ENCODE measurements at places on chromosomes 1 and 21. TPM values are rescaled to one million over a fixed set of nuclear protein-coding genes. Genes with fewer than 3 reads are reported as not detected.
A peak's percentile ranks its signal among the peaks of the same experiment; 100 is the strongest.

DNA sequence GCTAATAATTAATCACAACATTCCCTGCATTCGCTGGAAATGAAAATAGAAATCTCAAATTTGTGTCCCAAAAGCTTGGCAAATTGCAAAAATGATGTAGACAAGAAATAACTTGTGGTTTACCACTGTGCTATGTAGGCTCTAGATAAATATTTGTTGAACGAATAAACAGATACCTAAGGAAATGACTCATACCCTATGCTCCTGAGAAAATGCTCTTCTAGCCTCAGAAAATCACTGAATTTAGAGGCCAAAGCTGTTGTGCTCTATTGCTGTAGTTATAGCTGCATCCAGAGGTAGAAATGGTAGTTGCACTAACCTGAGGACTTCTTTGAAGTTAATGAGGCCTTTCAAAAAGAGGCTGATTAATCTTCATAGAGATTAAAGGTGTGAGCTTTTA lies 142.0 kb upstream of the ZNHIT6 start:
- H3K36me3 ChIP-seq: no peaks in the 10 kb centered on the region
- no peak overlapping the region for H3K4me3 ChIP-seq
- H3K27ac ChIP-seq: no peak overlapping the region
- H3K27me3 ChIP-seq: no peaks in the 10 kb centered on the region
- H3K4me1 ChIP-seq: no peaks in the 10 kb centered on the region
- DNase-seq: no peak

SNRNP40 gene
- total RNA-seq: 115 TPM

DNA sequence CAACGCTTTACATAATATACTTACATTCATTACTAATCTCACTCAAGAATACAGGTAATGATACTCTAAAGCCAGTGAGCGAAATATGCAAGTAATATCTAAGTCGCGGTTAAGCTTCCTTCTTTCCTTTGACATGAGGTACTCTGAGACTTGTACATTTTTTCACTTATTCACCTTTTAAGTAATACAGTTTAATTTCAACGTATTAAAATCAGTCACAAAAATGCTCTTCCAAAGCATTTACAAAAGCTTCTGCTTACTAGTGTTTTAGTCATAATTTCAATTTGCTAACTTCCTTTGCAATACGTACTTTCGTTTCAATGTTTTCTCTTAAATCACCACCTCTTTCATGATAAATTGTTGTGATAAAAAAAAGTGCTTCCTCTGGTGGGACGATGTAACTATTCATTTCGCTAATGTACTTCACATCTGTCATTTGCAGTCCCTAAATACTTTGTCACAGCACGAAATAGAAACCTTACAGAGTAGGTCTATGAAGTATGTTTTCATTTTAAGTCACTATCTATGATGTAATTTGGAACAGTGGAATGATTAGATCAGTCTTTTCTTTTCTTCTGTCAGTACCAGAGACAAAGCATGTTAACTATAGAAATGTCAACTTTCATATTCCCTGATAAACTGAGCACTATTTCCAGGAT lies 34.0 kb upstream of the ADGRL4 start:
- no peak for DNase-seq
- peaks cover 13% of the 10 kb centered on the region for H3K4me1 ChIP-seq
- H3K36me3 ChIP-seq: no peaks in the 10 kb centered on the region
- H3K27ac ChIP-seq: peak overlapping the region; percentile 6

DNA sequence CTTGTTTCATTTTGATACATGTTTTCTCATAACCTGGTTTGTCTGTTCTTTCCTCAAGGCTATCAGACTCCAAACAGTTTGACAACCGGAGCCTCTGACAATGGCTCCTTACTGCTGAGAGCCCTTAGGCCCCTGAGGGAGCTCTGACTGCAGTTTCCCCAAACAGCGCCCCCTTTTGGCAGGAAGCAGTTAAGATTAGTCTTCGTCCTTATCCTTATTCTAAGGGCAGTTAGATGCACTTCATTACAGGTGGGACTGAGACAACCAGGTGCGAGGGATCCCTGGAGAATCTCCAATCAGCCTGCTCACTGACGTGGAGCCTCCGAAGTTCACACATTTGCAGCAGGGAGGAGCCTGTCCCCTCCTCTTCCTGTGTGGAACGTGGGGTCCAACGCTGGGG lies 393.1 kb downstream of the BRINP3 start:
- H3K27ac ChIP-seq: no peak overlapping the region
- no peaks in the 10 kb centered on the region for H3K27me3 ChIP-seq
- no peak overlapping the region for H3K4me3 ChIP-seq
- H3K4me1 ChIP-seq: no peaks in the 10 kb centered on the region
- H3K36me3 ChIP-seq: no peaks in the 10 kb centered on the region

CELA2A gene
- total RNA-seq: not detected

DNA sequence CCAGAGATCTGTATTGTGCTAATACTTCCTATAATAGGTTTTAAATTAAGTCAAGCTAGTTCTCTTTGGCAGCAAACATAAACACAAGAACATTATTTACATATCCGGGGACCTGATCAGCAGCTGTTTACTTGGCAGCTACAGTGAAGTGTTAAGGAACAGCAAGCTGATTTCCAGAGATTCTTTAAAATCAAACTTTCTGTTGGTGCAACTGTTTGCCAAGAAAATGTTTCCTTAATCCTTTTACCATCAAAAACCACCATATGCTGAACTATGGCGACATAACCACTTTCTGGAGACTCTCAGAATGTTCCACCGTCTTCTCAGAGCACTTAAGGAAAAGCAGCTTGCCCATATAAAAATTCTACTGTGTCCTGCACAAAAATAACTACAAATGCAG lies 107.0 kb upstream of the KRTAP19-8 start:
- no peak for DNase-seq
- no peak overlapping the region for H3K4me3 ChIP-seq
- H3K4me1 ChIP-seq: peaks cover 28% of the 10 kb centered on the region
- H3K27me3 ChIP-seq: no peaks in the 10 kb centered on the region
- H3K27ac ChIP-seq: no peak overlapping the region
- peaks cover 81% of the 10 kb centered on the region for H3K36me3 ChIP-seq

TNFRSF4 gene
- total RNA-seq: 441 TPM

MFAP2 gene
- total RNA-seq: 0.32 TPM

DNA sequence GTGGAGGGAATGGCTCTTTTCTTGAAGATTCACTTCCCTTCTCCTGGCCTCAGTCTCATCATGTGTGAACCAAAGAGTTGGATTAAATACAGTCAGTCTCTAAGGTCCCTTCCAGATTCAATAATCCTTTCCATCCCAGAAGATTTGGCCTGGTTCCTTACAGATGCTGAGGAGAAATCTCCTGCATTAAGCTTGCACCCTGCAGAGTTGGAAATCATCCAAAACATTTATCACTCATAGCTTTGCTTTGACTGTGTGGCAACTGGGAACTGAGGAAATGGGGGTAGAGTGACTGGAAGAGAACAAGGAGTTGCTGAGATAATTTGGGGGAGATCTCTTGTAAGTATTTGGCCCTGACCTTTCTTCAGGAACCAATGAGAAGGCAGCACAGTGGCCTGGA lies 220.5 kb upstream of the SGIP1 start:
- no peak overlapping the region for H3K4me3 ChIP-seq
- no peak overlapping the region for H3K27ac ChIP-seq
- DNase-seq: no peak
- no peaks in the 10 kb centered on the region for H3K36me3 ChIP-seq
- H3K27me3 ChIP-seq: peaks cover 12% of the 10 kb centered on the region

OR2T29 gene
- not detected for total RNA-seq

SPATA1 gene
- 1.5 TPM for total RNA-seq

DNA sequence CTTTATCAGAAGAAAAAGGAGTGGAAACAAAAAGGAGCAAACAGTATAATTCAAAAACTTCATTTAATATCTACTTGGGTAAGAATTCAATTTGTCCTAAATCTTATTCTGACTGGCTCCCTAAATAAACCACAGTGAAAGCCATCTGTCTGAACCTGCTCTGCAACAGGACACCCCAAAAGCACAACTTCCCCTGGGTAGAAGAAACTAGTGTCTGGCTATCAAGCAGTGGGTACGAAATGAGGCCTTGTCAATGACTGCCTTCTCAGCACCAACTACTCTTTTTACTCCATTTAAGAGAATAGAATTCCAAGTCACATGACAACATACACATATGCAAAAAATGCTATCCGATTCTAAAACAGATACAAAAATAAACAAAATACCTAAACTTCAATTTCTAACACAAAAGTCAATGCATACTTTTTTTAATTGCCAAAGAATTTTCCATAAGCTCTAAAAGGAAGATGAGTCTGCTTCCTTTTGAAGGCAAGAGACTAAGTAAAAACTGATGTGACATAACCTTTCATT lies 206.8 kb downstream of the SLC45A1 start:
- H3K4me3 ChIP-seq: no peak overlapping the region
- H3K36me3 ChIP-seq: peaks cover 42% of the 10 kb centered on the region
- H3K27me3 ChIP-seq: no peaks in the 10 kb centered on the region
- no peak overlapping the region for H3K27ac ChIP-seq
- peaks cover 45% of the 10 kb centered on the region for H3K4me1 ChIP-seq
- no peak for DNase-seq

KCNE2 gene
- not detected for total RNA-seq

DNA sequence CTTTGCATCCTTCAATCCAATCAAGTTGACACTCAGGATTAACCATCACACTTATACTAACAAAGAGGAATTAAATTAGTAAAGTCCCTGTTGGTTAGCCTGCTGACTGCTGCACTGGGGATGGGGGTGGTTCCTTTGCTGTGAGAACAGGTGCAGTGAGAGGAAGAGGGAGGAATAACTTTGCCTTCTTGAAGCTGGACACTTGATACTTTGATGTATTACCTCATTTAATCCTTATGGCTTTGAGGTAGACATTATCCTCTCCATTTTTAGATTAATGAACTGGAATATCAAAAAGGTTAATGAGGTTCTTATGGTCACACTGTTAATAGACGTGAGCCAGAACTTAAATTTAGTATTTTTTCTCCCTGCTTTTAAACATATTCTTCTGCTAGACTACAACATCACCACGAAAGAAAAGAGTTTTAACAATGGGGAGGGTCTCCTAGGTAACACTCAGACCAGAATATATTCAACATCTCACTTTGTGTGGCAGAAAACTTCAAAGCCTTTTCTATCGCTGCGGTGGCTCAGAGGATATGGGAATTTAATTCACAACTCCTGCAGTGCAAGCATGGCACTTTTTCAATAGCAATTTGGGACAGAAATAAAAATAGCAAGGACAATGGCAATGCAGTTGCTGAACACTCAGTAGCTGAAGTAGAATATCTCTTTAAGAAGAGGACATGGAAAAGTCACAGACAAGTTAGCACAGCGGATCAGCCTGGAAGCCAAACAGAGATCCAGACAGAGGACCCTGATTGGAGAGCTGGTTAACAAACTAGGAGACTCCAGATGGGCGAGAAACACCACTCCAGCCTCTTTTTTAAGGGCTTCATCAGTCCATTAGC lies 68.8 kb upstream of the DNAH14 start:
- no peak overlapping the region for H3K4me3 ChIP-seq
- no peak overlapping the region for H3K27ac ChIP-seq
- H3K4me1 ChIP-seq: no peaks in the 10 kb centered on the region
- DNase-seq: no peak
- H3K36me3 ChIP-seq: no peaks in the 10 kb centered on the region

MPZ gene
- total RNA-seq: 4.0 TPM

GOLT1A gene
- total RNA-seq: 0.21 TPM

AGTRAP gene
- 9.7 TPM for total RNA-seq

DNA sequence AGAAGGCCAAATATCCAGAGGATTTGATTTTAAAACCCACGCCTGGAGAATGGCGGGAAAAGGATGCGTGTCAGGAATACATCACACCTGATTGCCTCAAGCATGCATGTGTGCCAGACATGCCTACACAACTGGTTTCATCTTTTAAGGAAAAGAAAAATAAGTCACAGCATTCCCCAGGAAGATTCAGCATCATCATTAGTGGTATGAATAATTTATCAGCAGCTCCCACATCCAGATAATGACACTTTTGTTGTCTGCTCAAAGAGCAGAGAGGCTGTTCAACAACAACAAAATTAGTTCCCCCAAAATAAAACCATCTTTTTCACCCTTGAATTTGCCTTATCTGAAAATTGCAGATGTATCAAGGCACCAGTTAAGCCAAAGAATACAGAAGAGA lies 328.6 kb upstream of the C1orf87 start:
- no peaks in the 10 kb centered on the region for H3K4me1 ChIP-seq
- no peak overlapping the region for H3K27ac ChIP-seq
- no peaks in the 10 kb centered on the region for H3K27me3 ChIP-seq
- H3K36me3 ChIP-seq: no peaks in the 10 kb centered on the region
- H3K4me3 ChIP-seq: no peak overlapping the region

NR0B2 gene
- not detected for total RNA-seq

DNA sequence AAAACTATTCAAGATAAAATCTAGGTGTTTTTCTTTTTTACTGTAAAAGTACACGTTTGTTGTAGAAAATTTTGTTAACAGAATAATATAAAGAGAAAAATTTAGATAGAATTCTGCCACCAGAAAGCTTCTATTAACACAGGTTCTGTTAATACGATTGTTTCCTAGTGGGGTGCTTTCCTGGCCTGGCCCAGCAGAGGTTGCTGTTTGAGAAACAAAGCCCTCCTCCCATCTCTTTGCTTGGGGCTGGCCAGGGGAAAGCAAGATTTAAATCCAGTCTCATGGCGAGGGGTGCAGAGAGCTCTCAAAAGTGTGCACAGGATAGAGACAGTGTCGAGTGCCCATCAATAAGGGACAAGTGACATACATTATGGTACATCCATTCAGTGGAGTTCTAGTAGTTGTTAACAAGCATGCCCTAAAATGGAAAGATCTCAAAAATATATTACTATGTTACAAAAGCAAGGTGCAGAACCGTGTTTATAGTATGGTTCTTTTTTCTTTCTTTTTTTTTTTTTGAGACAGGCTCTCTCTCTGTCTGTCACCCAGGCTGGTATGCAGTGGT lies 14.6 kb upstream of the ACBD3 start:
- no peak overlapping the region for H3K4me3 ChIP-seq
- no peaks in the 10 kb centered on the region for H3K4me1 ChIP-seq
- H3K36me3 ChIP-seq: no peaks in the 10 kb centered on the region
- no peak for DNase-seq
- no peak overlapping the region for H3K27ac ChIP-seq

DNA sequence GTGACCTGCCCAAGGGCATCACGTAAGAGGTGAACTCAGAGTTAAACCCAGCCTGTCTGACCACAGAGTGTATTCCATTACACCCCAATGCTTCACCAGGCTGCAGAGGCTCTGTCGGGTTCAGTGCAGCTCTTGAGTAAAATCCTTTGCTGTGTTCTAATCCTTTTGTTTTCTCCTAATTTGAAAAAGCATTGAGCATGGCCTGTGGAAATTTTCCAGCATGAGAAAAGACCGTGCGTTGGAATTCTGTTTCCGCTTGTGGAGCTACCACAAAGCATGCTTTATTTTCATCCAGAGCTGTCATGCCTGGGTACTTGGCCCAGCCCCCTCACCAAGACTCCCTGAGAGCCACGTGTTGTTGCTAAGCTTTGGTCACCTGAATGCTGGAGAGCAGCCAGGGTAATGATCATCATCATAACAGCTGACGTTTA lies 317.6 kb downstream of the PRDM2 start:
- no peak overlapping the region for H3K27ac ChIP-seq
- H3K4me3 ChIP-seq: no peak overlapping the region
- H3K4me1 ChIP-seq: no peaks in the 10 kb centered on the region

DNA sequence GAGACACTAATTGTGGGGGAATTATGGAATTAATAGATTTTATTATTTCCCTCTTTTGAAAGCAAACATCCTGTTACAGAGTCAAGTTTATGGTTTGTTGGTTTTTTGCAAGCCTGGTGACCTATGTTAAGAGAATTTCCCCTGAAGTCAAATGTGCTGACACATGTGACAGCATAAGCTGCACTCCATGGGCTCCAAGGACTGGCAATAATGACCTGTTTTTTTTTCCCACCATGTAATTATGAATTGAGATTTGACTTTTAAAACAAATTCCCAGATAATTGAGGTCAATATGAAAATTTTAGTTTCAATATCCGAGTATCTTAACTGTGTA lies 242.5 kb upstream of the SGIP1 start:
- no peak for DNase-seq
- no peaks in the 10 kb centered on the region for H3K36me3 ChIP-seq
- H3K4me1 ChIP-seq: peaks cover 37% of the 10 kb centered on the region
- no peak overlapping the region for H3K4me3 ChIP-seq
- H3K27ac ChIP-seq: no peak overlapping the region

NCDN gene
- total RNA-seq: 31.8 TPM
